ENCODE measurements at places on chromosomes 1 and 21. TPM values are rescaled to one million over a fixed set of nuclear protein-coding genes. Genes with fewer than 3 reads are reported as not detected.

Gene TLR5
- not detected for total RNA-seq

Gene TNFRSF4
- total RNA-seq, result under 0.01 TPM

Gene PEX14
- total RNA-seq, result 17.5 TPM

Gene PRSS38
- not detected for total RNA-seq

Gene SH2D1B
- total RNA-seq, result not detected

Gene ATF3
- 5.8 TPM for total RNA-seq

Gene RXRG
- 0.17 TPM for total RNA-seq

Gene CHIA
- total RNA-seq, result not detected

Gene RPL22
- total RNA-seq, result 139 TPM

Gene BRDT
- not detected for total RNA-seq

Gene UTS2
- not detected for total RNA-seq

Gene E2F2
- 0.17 TPM for total RNA-seq

Gene PCNT
- 39.7 TPM for total RNA-seq

Gene MFN2
- 76.3 TPM for total RNA-seq

Gene SLAMF9
- total RNA-seq, result not detected

Gene TMEM269
- 0.15 TPM for total RNA-seq

Gene TRIM46
- 6.0 TPM for total RNA-seq

Gene OPTC
- not detected for total RNA-seq

Gene HPDL
- total RNA-seq, result 0.73 TPM

Gene ZNF644
- 36.1 TPM for total RNA-seq

Gene ALX3
- not detected for total RNA-seq

Gene OR2G6
- total RNA-seq, result not detected

Gene PLA2G5
- 6.9 TPM for total RNA-seq

Gene KRTAP19-3
- total RNA-seq, result not detected

Gene CATSPER4
- total RNA-seq, result not detected
